Stimulated activated CD4-positive, alpha-beta T cell treated with anti-CD3 and anti-CD28 coated beads, TNF-alpha, amount 100 ng/mL, for 48 hours (primary cell): ENCODE measurements at places on chromosomes 16 and 17.

DNA sequence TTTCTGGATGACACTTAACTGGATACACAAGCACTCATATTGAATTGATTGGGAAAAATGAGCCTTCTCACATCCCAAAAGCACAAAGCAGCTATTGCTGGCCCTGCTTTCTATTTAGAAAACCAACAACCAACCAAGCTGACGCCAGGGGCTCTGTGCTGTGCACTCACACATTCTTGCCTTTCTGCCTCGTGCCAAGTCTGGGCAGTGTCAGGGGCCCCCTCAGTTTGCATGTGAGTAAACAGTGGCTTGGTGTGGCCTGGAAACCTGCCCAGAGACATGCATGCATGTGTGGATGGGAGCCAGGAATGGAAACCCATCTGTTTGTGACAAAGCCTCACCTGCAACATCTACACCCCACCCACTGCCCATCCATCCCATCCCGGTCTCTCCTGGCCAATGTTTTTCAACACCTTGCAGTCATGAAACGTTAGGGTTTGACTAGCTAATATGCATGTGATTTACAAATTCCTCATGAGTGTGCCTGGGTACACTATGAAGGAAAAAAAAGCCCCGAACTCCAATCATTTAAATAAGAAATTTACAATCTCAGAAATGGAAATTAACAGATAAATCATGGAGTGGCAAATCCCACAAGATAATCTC is 20.4 kb downstream of the MIEF2 start:
- no peak for DNase-seq

GRCh38 chr17:66837885-66838665 is 3.2 kb downstream of the CACNG5 start:
- DNase-seq: no peak

- no peak for DNase-seq
These were observed 13.5 kb downstream of the TELO2 start for GRCh38 chr16:1506494-1507213.

- DNase-seq: no peak
These were observed 258.4 kb downstream of the C16orf95 start for GRCh38 chr16:87058728-87059250.

- no peak for DNase-seq
These were observed 8.3 kb downstream of the TSC2 start for GRCh38 chr16:2056077-2056476.
